Muscle of arm (tissue), 14 donors: ENCODE measurements at places on chromosomes 7 and 10. TPM values are rescaled to one million over a fixed set of nuclear protein-coding genes. Genes with fewer than 3 reads are reported as not detected.

Gene SDK1
- polyA plus RNA-seq = 3.2 TPM

Gene KCNMA1
- polyA plus RNA-seq = 16.8 TPM

Gene FLNC
- 526 TPM for polyA plus RNA-seq

Gene TMEM176A
- polyA plus RNA-seq = 8.3 TPM

- DNase-seq = no peak
These were observed 14.4 kb upstream of the GPR15LG start for GRCh38 chr10:84159076-84159685.

DNA sequence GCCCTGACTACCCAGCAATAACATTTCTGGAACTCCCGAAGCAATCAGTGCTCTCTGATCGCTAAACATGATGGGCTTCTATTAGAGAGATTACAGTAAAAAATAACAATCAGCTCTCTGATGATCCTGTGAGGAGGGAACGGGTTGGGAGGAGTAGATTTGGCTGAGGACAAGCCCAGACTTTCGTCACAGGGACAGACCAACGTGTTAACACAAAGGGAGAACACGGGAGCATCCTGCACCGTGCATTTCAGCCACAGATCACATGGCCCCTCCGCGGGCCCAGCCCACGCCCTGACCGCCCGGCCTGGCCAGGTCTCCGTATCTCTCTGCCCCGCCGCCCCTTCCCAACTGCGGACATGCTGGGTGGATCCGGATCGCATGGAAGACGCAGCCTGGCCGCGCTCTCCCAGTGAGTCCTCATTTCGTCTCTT, 95.0 kb upstream of the AGBL3 start:
- DNase-seq = peak; percentile 95

DNA sequence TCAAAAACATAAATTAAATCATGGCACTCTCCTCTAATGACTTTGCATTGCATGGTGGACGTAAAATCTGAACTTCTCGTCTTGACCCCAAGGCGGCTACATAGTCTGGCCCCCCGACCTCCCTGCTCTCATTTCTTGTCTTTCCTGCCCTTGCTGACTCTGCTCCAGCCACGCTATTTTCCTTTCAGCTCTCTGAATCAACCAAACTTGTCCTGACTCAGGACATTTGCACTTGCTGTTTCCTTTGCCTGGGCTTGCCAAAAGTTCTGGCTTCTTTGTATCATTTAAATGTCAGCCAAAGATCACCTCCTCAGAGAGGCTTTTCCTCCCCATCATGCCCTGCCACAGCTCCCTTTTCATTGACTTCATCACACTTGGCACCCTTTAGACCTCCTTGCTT, 107.7 kb upstream of the NFE2L3 start:
- no peak for DNase-seq

GRCh38 chr10:97356318-97356914, 21.9 kb upstream of the FRAT2 start:
- DNase-seq = no peak

DNA sequence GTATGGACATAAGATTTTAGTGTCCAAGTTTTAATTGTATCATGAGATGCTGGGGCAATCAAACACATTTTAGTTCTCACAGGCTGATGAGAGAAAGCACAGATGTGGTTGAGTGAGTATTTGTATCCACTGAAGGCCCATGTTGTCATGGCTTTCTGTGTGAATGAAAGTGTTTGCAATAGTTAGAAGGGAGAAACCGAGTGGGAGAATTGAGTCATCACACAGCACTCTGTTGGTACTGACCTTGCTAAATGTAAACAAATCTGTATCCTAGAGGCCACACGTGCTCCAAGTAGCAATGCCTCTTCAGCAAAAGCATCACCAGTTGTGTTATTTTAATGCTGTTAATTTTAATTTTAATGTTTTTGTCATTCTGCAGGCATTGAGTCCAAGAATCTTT, 121.2 kb downstream of the EMX2 start:
- DNase-seq = peak; percentile 71

DNA sequence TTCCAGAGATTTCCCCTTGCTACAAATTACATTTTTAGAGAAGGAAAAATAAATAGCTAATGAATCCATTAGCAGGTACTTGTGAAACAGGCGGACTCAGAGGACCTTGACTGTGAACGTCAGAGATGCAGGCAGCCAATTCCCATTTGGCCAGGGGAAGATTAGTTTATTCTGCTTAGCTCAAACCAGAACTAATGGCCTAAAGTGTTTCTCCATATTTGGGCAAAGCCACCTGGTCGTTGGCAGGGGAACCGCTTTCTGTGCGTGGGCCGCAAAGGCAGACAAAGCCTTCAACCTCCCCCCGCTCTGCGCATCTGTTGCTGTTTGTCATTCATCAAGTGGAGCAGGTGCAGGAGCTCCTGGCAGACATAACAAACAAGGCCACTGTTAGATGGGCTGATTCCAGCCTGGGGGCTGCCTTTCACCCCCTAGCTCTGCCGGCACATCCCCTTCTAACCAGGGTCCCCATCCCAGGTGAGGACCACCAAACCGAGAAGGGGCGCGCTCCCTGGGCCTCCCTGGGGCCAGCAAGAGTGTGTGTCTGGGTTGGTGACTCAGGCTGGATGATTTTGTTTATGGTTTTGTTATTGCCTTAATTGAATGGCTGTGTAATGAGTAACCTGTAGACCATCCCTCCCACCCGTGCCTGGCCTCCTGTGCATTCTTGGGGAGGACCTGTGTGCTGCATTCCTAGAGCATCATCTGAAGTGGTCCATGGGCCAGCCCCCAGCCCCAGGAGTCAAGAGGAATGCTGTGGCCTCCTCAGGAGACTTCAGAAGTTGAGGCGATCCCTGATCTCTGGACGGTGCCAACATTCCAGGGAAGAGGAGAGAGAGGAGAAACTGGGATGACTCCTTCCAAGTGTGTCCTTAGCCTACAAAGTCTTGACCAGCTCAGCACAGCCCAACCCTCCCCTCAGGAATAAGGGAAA, 14.5 kb upstream of the CPA1 start:
- DNase-seq = peak; percentile 87

DNA sequence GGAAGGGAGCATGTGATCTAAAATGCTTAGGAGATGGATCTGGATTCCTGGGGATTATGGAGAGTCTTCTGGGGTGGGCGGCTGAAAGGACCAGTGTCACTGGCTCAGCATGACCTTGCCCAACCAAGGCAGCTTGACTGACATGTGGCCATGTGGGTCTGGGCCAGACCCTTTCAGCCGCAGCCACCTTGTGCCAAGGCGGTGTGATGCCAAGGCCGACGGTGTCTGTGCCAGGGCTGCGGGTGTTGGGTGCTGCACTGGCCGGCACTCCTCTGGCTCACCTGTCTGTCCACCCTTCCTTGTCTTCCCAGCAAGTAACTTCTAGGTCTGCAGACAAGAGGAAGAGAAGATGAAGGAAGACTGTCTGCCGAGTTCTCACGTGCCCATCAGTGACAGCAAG, 8.8 kb downstream of the DEPP1 start:
- no peak for DNase-seq

GRCh38 chr10:2475711-2476217, 591.6 kb upstream of the PFKP start:
- DNase-seq = no peak

GRCh38 chr7:148967602-148968001, 60.7 kb downstream of the PDIA4 start:
- DNase-seq = peak; percentile 47

GRCh38 chr10:3886191-3886590, 101.2 kb upstream of the KLF6 start:
- DNase-seq = no peak
